ENCODE measurements at places on chromosomes 2 and 18.
A peak's percentile ranks its signal among the peaks of the same experiment; 100 is the strongest.

DNA sequence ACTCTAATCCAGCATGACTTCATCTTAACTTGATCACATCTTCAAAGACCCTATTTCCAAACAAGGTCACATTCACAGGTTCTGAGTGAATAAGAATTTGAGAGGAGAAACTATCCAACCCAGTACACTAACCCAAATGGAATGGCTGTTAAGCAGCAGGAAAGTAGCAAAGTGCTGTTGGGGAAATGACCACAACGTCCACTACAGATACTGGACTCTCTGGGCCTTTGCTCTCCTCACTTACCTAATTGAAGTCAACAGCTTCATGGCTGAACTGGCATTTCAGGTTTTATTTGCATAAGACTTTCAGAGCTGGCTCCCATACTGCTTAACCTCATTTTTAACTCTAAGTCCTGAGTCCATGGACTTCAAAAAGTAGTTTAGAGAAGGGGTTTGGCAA is 38.0 kb upstream of the ACVR2A start:
- DNase-seq = no peak

- DNase-seq = no peak
Measured at GRCh38 chr2:128280901-128281321, 37.8 kb downstream of the HS6ST1 start.

DNA sequence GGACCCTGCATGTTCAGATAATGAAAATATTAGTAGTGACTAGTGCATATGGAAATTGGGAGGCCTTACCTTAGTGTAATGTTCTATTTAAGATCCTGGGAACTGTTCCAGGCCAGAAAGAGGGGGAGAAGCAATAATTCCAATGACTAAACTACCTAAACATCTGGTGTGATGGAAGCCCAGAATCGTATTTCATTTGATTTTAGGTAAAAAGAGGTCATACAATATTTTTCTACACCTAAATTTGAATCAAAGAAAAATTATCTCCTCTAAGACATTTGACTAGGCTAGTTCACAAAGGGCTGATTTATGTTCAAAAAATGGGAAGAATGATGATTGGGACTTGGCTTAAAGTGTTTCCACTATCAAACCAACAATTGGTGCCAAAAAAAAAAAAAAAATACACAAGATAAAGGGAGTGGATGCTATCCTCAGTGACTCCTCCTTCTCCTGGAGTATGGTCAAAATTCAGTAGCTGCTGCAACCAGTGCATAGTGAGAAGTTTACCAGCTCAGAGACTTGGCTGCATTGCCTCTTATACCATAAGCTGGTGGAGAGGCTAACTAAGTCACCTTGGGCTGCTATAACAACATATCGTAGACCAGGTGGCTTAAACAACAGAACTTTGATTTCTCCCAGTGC is 1038.3 kb upstream of the ACVR2A start:
- DNase-seq = peak; percentile 56

DNA sequence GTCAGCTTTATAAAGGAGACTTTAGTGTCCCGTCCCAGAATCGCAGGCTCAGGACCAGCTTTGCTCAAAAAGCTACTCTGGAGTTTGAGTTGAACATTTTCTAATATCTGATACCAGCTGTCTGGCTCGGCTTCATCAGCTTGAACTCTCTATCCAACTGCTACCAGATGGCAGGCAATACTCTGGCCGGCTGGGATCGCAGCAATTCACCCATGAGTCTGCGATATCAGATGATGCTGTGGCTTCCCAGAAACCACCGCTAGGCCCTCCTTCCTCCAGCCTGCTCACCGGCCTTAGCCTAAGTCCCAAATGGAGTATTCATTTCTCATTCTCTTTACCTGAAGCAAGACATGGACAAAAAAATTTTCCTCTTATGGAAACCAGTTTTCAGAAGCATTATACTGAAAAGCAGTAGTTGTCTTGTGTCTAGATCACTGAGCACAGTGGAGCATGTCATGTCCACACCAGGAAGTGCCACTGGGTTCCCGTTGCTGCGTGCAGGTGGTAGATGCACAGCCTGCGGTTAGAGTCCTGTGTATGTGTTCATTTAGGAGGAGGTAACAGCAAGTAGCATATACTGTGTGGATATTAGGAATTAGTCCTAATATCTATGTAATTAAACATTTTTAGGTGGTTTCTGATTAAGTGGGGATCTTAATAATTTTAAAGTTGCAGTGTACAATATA is 162.0 kb upstream of the SOX11 start:
- no peak for DNase-seq

DNA sequence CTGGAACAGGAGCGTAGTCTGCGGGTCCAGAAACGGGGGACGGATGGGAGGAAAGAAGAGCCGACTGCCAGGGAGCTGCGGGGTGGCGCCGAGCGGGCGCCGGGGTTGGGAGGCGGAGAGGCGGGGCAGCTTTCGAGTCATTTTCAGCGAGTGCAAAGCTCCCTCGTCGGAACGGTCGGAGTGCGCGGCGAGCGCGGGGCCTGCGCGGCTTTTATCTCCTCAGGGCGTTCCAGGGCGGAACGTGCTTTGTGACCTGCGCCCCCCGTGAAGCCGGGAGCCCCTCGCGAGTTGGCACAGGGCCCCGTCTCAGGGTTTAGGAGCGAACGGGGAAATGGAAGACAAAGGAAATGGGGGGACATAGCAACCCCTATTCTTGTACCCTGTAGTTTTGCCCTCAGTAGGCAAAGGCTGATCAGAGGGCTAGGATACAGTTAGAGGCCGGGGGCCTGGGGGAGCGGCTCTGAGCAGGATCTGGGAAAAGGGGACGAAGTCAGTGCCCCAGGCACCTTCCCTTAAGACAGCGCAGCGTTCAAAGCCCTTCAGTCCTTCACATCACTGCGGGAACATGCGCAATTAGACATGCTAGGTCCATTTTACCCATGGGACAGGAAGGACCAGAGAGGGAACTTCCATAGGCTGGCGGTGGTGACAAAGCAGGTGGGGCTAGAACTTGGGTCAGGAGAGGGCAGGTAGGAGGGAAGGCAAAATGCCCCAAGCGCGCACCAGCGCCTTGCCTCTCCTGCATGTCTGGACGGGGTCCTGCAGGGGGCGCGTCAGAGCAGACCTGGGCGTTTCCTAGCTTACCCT is 60.1 kb upstream of the IL1RL1 start:
- no peak for DNase-seq

DNA sequence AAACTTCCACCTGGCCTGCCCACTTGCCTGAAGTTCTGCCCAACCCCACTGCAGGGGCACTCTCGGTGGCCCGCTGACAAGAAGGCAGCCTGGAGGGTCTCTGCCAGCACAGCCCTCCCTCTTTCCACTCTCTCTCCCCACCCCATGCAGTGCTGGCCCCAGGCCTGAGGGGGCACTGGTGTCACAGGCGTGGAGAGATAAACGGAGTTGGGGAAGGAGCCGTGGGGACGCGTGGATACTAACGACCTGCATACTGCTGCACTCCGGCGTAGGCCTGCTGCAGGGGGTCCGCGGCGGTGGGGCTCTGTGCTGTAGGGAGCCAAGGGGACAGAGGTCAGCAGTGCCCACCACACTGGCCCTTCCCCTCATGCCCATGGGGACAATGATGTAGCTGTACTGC is 299.3 kb downstream of the CELF4 start:
- DNase-seq = no peak

GRCh38 chr18:25516747-25517498 is 165.0 kb upstream of the ZNF521 start:
- DNase-seq = no peak

DNA sequence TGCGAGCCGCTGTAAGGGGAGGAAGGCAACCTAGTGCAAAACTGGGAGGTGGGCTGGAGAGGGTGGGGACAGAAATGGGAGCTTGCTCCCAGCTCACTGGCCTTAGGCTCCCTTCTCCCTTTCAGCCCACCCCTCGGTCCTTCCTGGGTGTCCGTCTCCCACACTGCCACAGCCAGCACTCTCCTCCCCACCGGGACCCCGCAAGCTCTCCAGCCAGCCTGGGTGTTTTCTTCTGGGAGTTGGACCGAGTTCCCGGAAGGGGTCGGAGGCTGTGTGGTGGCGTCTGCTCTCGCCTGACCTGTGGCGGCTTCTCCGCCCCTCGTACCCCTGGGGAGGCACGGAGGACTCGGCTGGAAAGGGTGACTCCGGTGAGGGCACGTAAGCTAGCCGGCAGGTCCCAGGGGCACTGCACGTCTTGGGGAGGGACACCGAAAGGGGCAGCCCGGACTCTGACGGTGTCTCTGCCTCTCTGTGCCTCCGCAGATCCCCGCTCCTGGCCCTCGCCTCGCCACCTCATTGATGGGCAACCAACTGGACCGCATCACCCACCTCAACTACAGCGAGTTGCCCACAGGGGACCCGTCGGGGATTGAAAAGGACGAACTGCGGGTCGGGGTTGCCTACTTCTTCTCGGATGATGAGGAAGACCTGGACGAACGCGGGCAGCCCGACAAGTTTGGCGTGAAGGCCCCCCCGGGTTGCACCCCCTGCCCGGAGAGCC is 1.1 kb downstream of the LRATD1 start:
- no peak for DNase-seq

DNA sequence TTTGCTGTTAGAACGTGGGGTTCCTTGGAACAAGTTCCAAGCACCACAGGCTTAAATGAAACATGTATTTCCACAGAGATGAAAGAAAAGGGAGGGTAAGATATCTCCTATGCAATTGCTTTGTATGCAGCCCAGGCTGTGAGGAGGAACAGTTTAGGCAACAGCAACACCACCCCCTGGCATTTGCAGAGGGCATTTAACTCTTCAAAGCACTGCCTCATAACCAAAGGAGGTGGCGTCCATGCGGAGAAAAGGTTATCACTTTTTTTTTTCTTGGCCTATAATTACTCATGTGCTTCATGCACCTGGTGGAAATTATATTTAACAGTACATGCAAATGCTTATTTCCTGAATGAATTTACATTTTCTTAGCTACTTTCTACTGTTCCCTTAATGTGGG is 286.0 kb downstream of the LPIN1 start:
- no peak for DNase-seq

GRCh38 chr18:55301824-55302166 is 286.2 kb downstream of the TCF4 start:
- no peak for DNase-seq

GRCh38 chr2:201057715-201058248 is 13.7 kb downstream of the HYCC2 start:
- no peak for DNase-seq

DNA sequence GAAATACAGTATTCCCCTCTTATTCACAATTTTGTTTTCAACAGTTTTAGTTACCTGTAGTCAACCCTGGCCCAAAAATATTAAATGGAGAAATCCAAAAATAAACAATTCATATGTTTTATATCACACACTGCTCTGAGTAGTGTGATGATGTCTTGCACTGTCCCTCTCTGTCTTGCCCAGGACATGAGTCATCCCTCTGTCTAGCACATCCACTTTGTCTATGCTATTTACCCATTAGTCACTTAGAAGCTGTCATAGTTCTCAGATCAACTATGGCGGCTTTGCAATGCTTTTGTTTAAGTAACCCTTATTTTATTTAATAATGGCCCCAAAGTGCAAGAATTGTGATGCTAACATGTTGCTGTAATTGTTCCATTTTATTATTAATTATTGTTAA is 380.6 kb upstream of the REG3G start:
- DNase-seq = no peak

- no peak for DNase-seq
Measured at GRCh38 chr18:48641981-48642380, 103.2 kb downstream of the CTIF start.

- DNase-seq = no peak
Measured at GRCh38 chr18:55120896-55121295, 161.6 kb upstream of the CCDC68 start.

DNA sequence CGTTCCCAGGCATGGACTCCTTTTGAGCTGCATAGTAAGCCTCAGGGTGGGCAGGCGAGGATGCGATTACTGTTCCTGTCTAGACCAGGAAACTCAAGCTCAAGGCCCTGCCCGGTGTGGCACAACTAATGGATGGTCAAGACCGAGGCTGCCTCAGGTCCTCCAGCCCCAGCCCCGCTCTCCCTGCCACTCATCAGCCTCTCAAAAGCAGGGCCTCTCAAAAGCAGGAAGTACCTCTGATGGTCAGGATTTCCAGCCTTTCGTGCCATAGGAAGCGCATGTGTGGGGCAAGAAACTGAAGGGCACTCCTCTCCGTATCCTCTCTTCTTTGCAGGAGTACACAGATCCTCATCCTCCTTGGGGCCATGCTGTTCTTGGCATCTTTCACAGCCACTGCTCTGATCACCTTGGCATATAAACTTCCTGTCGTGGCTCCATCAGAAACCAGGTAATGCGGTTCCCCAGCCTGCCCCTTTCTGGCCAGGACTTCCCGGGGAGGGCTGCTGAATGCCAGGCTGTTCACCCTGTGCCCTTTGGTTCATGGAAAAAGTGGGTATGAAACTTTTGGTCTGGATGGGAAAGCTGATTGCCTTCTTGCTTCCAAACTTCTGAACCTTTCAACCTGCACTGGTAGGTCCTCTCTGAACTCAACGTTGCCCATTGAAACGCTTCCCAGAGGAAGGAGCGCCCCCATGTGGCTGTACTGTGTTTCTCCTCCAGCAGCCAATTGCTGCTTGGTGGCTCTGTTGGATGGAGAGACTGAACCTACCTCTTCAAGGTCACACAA is 82.8 kb upstream of the SEC11C start:
- peak; percentile 40 for DNase-seq

DNA sequence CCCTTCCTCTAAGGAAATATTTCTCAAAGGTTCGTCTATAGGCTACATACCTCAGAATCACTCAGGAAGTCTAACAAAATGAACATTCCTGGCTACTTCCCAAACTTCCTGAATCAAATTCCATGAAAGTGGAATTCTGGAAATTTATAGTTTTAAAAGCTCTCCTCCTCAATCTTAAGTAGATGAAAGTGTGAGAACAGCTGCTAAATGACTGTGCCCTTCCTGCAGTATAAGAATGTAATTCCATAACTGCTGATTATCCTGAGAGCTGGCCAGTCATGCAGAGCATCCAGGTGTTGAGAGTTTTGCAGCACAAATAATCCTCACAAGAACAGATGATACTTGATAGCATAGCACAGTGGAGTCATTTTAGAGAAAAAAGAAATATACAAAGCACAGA is 265.0 kb downstream of the KCNJ3 start:
- no peak for DNase-seq

- DNase-seq = no peak
Measured at GRCh38 chr18:44741511-44741910, 60.8 kb downstream of the SETBP1 start.

DNA sequence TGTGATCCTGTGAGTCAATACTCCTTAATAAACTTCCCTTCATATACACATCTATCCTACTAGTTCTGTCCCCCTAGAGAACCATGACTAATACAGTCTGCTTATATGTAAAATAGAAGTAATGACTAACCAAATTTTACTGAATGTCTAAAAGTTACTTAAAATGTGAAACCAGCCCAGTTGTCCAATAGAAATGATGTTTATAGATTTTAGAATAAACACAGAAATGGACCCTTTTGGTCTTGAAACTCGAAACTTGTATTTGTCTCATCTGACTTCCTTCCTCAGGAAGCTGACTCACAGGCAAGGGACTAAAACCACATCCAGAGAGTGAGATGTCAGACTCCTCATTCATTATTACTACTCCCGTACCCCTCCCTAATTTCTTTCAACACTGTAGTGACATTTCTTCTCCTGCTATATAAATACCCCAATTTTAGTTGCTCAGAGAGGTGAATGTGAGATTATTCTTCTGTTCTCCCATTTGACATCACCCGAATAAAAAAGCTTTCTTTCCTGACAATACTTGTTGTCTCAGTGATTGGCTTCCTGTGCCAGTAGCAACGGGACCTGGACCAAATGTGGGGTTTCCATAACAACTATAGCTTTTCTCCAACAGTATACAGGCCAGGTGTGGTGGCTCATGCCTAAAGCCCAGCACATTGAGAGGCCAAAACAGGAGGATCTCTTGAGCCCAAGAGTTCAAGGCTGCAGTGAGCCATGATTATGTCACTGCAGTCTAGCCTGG is 486.0 kb downstream of the ERBB4 start:
- peak; percentile 10 for DNase-seq

- DNase-seq = no peak
Measured at GRCh38 chr18:3538954-3539617, 89.1 kb downstream of the TGIF1 start.
